Uterus (tissue), 4 donors: ENCODE measurements at places on chromosomes 6 and 20. TPM values are rescaled to one million over a fixed set of nuclear protein-coding genes. Genes with fewer than 3 reads are reported as not detected.

- no peak for DNase-seq
These were observed 130.3 kb downstream of the HACE1 start for GRCh38 chr6:104729433-104729832.

DNA sequence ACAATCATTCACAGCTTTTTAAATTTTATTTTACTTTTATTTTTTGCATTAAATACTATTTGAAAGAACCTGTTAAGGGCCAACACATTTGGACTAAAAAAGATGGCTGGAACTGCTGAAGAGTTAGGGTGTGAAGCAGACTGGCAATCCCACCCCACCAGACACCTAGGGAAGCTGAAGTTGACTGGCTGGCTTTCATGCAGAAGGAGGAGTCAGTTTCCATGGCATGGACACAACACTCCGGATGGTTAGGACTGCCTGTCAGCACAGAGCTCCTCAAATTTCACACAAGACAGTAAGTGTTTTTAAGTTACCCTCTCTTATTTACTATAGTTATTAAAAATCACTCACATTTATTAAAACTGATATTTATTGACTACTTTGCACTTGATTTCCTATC lies at the start of gene ANKRD66:
TSS of gene ANKRD66 (plus strand) at position 238 of the 400 bp plus-strand sequence. CDS start 5,016 bp downstream, outside the sequence.
- DNase-seq = no peak

DNA sequence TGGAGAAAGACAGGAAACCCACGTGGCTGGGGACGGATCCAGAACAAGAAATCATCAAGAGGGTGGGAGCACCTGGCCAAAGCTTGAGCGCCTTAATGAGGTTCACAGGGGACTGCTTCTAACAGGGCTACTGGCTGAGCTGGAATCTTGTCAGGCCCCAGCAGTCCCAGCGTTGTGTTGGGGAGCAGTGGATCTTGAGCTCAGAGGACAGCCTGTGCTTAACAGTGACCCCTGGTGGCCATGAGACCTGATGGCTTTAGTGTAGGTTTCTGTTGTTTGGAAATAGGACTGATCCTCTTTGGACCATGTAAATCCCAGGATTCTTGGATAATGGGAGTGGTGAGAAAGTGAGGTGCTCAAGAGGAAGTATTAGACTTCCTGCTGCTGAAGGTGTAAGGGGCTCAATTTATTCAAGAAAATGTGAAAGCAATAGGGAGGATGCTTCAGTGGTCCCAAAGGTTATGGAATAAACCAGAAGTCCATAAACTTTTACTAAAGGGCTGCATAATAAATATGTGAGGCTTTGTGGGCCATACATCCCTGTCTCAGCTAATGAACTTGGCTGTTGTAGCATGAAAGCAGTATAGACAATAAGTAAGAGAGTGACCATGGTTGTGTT lies 216.2 kb downstream of the NFATC2 start:
- no peak for DNase-seq

- no peak for DNase-seq
These were observed 88.7 kb downstream of the ARHGAP18 start for GRCh38 chr6:129621252-129621651.

- DNase-seq = no peak
These were observed 4.7 kb upstream of the TRMT11 start for GRCh38 chr6:125981571-125982185.

DNA sequence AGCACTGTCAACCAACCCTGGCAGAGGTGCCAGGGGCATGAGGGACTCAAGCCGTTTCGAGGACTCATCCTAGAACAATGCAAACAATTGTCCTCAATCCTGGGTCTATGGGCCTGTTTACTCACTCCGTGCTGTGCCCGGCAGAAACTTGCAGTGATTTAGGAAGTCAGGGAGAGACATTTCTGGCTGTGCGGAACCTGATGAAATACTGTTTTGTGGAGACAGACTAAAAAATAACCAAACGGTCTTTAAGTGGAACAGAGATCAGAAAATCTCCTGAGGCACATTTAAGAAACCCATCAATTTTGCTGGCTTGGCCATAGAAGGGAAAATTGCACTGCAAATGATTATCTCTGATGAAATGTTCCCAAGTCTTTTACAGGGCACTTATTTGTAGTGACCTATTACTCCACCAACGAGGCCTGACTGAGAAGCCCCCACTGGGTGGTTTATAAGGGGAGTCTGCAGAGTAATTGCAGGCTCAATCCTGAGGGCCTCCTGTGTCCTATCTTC lies 79.8 kb upstream of the KCNK16 start:
- DNase-seq = peak; percentile 33

Gene TPX2
- total RNA-seq = 0.12 TPM
